CD8-positive, alpha-beta memory T cell (primary cell): ENCODE measurements at places on chromosomes 1 and 21. TPM values are rescaled to one million over a fixed set of nuclear protein-coding genes. Genes with fewer than 3 reads are reported as not detected.

The TGFBR3 gene
- total RNA-seq: 29.9 TPM

The SH2D2A gene
- 163 TPM for total RNA-seq

The CTTNBP2NL gene
- 2.3 TPM for total RNA-seq

The RUNX1 gene
- total RNA-seq: 40.3 TPM

The NKAIN1 gene
- total RNA-seq: not detected

The ADAM30 gene
- not detected for total RNA-seq

The RGS13 gene
- 0.07 TPM for total RNA-seq

The EIF4G3 gene
- 51.3 TPM for total RNA-seq

The OR4F16 gene
- total RNA-seq: not detected

The CYP4Z1 gene
- total RNA-seq: not detected

The KISS1 gene
- total RNA-seq: not detected

The CNKSR1 gene
- 0.37 TPM for total RNA-seq

The CRP gene
- not detected for total RNA-seq

The ELAVL4 gene
- total RNA-seq: not detected

The KCNE2 gene
- not detected for total RNA-seq

The IFFO2 gene
- 33.1 TPM for total RNA-seq

The RWDD3 gene
- 13.0 TPM for total RNA-seq

The LEFTY1 gene
- not detected for total RNA-seq

The TNFRSF4 gene
- total RNA-seq: 193 TPM
